Kidney glomerular epithelial cell (primary cell): ENCODE measurements at places on chromosomes 13 and 19.

- DNase-seq = peak; percentile 4
Observed at GRCh38 chr13:66492479-66492878, 737.7 kb downstream of the PCDH9 start.

- DNase-seq = no peak
Observed at GRCh38 chr13:34931572-34931971, 10.5 kb upstream of the NBEA start.

DNA sequence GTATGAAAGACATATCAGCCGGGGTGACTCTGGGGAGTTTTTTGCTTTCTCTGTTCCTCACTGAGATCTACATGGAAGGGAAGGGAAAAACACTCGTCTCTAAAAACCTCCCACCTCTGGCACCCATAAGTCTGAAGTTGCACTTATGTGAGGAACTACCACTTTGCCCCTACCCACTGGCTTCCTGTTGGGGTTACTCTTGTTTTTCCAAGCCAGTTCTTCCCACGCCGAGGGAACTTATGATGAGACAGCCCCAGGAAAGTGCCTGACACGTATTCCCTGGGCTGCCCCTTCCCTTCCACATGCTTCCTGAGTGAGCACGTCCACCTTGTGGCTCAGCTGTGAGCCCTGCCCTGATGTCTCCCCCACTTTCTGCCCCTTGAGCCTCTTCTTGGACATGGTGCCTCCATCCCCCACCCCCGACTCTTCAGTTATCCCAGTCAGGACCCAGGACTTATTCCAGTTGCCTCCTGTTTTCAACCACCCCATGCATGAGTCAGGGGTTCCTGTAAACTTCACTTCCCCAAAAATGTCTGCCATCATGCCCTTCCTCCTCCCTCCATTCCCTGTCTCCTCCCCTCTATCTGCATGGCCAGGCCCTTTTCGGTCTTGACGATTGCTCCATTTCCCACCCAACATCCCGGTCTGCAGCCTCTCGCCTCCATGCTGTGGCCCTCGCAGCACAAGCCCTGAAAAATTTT, 5.1 kb upstream of the SIGLEC7 start:
- DNase-seq = no peak

GRCh38 chr13:35927567-35928021, 203.6 kb downstream of the DCLK1 start:
- DNase-seq = peak; percentile 50

GRCh38 chr13:52712385-52712784, 27.2 kb downstream of the CNMD start:
- DNase-seq = no peak

DNA sequence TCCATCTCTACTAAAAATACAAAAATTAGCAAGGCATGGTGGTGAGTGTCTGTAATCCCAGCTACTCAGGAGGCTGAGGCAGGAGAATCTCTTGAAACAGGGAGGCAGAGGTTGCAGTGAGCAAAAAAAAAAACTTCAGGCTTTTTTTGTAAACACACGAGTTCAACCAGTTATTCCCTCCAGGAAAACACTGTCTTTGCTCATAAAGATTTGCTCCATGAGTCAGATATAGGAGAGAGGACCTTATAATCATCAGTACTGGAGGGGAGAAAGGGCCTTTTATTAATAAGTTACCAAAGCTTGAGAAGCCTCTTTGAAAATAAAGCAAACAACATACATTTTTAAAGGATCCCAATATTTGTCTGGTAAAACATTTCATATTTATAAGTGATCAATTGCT, 110.7 kb downstream of the EFNB2 start:
- DNase-seq = peak; percentile 1

DNA sequence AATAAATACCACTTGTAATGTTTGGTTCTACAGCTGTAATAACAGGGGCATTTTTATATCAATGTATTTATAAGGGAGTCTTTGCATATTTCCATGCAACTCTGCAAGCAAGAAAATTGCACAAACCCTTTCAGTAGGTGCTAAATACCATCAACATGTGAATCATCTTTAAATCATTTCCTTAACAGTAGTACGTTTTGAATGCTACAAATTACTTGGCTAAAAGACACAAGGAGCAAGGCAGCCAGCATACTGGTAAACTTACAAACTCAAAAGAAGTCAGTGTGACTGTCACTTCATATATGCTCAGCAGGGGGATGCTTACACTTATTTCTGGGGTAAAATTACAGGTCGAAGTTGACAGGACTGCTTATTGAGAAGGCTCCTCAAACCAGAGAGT, 402.4 kb downstream of the EFNB2 start:
- peak; percentile 7 for DNase-seq

- no peak for DNase-seq
Observed at GRCh38 chr13:57629821-57630235, 1.7 kb upstream of the PCDH17 start.

DNA sequence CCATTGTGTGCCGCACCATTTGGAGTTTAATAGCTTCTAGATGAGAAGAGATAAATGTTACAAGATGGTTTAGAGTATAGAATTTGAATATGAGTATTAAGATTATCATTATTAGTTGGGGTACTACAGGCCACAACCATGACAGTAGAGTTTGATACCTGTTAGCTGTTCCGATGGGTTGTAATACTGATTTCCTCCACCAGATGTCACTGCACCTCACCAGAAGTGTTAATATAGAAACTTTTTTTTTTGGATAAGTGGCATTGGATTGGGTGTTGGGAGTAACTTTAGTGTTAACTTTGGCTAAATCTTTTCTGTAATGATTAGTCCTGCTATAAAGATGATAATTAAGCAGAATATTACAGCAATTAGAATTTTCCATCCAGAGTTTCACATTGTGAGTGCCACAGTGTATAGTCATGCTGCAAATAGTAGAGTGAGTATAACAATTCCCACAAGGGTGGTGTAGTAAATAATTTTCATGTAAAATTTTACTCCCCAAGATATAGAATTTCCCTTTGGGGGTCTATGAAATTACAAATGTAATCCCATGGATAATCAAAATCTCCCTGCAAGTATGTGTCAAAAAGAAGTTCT, 56.3 kb downstream of the PSG3 start:
- DNase-seq = peak; percentile 1

GRCh38 chr13:100848304-100848703, 173.7 kb upstream of the TMTC4 start:
- no peak for DNase-seq

DNA sequence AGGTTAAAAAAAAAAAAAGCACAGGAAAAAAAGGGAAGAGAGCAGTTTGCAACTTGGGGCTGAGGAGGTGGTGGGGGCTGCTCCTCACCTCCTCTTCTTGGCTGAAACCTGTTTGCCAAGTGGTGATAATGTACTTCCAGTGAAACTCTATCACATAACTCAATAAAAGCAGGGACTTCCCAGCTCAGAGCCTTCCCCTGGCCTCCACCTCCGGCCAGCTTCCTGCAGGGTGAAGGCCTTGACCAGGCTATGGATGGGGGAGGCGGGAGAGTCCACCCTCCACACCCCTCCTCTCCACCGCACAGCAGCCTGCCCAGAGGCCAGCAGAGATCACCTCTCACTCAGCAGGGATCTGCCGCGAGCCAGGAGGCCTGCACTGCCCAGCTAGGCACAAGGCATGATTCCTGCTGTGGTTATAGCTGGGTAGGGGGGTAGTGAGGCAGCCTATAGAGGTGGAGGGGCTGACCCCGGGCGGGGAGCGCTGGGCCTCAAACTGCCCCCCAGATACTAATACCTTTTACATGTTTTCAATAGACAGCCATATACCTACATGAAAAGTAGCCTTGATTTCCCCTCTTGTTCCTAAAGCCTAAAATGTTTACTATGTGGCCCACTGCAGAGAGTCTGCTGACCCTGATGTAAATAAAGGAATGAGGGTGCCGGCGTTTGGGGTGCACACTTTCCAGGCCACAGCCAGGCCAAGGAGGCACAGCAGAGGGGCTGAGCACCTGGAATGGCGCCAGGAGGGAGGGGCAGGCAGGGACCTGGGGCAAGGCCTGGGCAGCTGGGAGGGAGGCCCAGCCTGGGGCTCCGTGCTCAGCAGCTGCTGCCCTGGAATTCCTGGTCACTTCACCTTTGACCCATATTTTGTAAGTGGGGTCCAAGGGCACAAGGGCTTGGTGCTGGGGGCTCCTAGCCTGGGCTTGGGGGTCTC, 10.3 kb downstream of the ZNF787 start:
- DNase-seq = no peak

GRCh38 chr13:39556866-39557265, 46.1 kb downstream of the LHFPL6 start:
- DNase-seq = no peak

GRCh38 chr13:34152409-34152808, 334.5 kb downstream of the RFC3 start:
- no peak for DNase-seq

DNA sequence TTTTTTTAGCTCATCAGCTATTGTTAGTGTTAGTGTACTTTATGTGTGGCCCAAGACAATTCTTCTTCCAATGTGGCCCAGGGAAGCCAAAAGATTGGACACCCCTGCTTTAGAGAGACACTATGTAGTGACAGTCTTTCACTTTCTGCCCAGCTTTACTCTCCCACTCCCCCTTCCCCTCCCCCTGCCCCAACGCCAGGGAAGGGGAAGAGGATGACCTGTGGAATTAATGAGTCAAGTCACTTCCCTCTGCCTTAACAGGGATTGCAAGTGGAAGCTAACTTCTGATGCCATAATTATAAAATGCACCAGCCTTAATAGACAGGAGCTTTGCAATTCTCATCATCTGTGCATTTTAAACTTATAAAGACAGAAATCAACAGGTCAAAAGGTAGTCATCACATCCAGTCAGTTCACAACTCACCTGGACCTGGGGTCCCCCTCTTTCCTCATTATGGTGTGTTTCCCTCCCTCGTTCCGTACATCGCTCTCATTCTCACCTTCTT, 1.6 kb downstream of the ZNF415 start:
- no peak for DNase-seq

GRCh38 chr19:2902590-2903218, 2.0 kb downstream of the ZNF57 start:
- DNase-seq = no peak

DNA sequence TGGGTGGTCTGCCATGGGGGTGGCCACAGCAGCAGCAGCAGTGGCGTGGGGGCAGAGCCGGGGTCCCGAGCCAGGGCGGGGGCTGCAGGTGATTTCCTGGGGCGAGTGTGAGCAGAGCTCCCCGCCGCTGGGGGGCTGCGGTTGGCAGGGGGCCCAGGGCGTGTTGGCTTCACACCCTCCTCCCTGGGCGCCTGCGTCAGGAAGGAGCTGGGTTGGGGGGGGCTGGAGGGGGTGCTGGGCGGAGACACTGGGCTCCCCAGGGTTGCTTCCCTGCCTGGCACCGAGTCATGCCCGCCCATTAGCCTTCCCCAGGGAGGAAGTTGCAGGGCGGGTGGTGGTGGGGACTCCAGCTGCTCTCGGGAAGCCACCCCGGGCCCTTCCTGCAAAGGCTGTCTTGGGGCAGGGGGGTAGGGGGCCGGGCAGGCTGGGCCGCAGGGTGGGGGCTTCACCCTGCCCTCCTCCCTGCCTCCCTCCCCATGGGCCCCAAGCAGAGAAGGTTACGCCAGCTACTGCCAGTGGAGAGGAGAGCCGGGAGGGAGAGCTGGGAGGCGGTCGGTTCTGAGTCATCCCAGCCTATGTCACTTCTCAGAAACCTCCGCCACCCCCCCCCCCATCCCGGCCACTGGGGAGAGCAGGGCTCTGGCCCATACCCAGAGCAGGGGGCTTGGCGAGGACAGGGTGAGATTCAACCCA, 4.6 kb downstream of the MIDN start:
- DNase-seq = peak; percentile 90

GRCh38 chr13:32905864-32906180, 110.4 kb upstream of the KL start:
- DNase-seq = no peak

DNA sequence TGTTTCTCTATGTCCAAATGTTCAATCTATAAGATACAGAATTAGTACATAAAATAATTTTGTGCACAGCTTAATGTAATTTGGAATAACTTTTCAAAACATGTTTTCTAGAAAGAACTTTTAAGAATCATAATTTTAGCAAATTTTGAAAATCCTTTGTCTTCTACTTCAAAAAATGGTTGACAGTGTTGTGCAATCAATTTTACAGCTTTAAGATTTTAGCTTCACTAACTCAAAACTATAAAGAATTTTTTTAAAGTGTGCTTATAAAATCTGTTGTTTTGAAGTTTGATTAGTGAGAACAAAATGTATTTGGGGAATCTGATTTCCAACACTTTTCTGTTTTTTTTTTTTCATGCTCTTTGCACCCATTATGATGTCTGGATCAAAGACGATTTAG, 12.7 kb upstream of the SPACA6 start:
- DNase-seq = no peak

DNA sequence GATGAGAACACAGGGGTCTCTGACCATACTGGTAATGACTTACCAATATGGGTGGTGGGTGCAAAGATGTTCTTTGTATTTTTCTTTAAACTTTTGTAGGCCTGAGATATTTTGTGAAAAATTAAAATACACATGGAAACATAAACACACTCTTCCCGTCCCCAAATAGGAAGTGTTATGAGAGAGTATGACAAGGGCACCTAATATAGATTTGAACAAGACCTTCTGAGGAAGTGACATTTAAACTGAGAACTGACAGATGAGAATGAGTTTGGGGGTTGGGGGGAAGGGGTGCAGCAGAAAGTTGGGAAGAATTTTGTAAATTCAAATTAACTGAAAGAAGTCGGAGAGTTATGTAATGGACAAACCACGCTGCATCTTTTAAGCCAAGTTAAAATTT, 224.2 kb downstream of the RGCC start:
- no peak for DNase-seq

- no peak for DNase-seq
Observed at GRCh38 chr13:99339736-99340397, 32.7 kb upstream of the GPR183 start.

DNA sequence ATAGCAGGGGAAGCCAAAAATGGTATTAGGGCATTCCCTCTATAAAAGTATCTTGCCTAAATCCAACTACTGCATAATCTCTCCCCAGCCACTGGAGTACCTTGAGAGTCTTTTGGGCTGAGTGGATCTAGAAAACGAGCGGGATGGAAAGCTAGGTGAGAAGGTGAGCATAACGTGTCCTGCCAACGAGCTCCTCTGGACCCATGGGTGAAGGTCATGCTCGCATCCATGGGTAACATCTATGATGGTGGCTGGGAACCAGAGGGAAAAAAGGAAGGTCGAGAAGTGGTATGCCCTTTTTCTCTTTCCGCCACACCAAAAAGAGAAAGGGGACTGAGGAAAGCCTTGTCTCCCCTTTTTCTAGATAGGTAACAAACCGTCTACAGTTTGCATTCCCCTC, 63.0 kb downstream of the ZNF208 start:
- DNase-seq = no peak

DNA sequence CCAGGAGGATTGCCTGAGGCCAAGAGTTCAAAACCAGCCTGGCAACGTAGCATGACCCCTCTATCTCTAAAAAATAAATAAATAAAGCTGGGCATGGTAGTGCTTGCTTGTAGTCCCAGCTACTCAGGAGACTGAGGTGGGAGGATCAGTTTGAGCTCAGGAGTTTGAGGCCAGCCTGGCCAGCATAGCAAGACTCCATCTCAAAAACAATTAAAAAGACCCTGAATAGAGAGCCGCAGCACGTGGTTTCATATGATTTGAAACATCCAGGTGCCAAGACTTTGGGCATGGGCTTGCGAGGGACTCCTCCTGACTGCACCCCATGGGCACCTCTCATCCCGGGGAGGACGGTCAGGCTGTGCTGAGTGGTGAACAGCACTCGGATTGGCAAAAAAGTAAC, 63.9 kb downstream of the ZIC5 start:
- DNase-seq = no peak

GRCh38 chr19:53147645-53148044, 11.2 kb downstream of the ZNF347 start:
- DNase-seq = no peak

- no peak for DNase-seq
Observed at GRCh38 chr19:3094601-3095440, 659 bp downstream of the GNA11 start.
